ENCODE measurements at places on chromosomes 1 and 21.

DNA sequence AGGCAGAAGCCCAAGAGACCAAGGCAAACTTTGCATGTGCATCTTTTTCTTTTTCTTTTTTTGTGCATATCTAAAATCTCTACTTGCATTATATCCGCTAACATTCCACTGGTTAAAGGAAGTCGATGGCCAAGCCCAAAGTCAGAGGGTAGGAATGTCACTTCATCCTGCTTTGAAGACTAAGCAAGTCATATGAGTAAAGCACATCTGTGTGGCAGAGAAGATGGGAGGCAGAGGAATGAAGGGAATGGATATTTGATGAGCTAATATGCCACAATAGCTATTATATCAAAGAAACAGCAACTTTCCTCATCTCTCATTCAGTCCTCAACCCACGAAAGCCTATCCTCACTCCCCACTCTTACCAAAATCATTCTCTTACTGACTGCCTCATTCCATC, 59.3 kb downstream of the RNF220 start:
- DNase-seq: no peak

GRCh38 chr1:153659656-153660055, 1.2 kb downstream of the SNAPIN start:
- DNase-seq: no peak

DNA sequence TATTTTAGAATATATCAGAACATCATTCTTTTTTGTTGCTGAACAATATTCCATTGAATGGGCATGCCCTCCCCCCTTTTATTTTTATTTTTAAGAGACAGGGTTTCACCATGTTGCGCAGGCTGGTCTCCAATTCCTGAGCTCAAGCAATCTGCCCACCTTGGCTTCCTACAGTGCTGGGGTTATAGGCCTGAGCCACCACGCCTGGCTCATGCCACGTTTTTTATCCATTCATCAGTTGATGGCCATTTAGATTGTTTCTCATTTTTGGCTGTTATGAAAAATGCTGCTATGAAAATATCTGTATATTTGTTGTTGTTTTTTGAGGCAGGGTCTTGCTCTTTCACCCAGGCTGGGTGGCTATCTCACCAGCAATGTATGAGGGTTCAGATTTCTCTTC, 19.8 kb downstream of the SPEN start:
- no peak for DNase-seq

GRCh38 chr21:38297194-38297631, 40.4 kb downstream of the KCNJ15 start:
- DNase-seq: no peak

GRCh38 chr1:47187231-47187925, 2.5 kb downstream of the PDZK1IP1 start:
- no peak for DNase-seq

DNA sequence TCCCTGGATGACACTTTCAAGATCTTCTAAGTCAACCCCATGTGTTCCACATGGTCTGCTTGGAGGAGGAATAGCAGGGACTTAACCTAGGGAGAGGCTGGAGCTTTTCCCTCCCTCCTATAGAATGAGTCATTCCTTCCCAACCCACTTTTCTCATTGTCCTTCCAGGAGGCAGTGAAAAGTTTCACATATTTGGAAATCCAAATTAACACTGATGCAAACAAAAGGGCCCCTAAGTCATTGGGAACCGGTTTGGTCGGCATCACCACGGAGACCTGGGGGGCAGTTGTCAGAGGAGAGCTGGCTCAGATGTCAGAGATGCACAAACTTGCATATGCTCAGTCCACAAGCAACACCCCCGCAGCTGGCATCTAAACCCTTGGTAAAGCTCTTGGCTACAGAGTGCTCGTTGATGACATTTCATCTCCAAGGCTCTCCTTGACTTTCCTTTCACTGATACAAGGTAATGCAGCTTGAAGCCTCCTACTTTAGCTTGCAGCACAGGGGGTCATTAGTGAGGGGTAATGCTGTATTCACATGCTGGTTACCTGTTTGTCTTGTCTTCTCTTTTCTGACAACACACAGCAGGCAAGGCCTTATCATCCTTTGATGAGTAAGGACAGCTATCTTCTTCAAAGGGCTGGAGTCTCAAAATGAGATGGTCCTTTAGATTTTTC, 12.3 kb upstream of the LRRC8D start:
- DNase-seq: no peak

DNA sequence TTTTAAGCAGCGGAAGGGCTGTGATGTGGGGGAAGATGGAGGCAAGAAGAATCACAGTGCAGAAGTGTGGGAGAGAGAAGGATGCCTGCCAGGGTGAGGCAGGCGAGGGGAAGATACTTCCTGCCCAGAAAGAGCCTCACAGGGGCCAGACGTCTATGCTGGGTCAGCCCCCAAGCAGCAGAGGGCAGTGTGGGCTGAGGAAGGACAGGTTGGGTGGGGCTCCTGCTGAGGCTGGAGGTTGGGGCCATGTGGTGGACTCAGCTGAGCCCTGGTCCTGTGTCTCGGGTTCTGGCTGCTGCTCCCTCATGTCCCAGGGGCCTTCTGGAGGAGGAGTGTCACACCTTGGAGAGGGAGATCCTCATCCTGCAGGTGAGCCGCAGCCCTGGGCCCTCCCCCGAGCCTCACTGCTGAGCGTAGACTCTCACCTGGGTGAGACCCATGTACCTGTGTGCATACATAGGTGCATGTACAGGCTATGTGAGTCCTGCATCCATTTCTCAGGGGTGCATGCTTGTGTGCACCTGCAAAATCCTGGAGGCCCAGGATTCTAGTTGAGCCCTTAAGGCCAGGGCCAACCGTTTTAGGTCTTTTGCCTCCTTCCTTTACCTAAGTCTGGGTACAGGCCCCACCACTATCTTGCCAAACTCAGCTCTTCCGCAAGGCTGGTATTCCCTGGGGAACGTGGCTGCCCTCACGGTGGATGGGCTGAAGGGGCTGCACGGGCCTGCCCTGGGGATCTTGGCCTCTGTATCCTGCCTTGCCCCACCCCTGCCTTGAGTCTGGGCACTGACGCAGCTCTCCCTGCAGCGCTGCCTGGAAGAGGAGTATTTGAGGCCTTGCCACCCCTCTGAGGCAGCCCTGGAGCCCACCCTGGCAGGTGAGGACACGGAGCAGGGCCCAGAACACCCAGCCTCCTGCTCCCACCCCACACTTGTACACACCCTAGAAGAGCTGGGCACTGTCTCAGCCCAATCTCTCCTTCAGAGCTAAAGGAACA, 3.7 kb downstream of the CCDC24 start:
- no peak for DNase-seq

GRCh38 chr1:51908499-51908898, 30.0 kb upstream of the NRDC start:
- DNase-seq: no peak

DNA sequence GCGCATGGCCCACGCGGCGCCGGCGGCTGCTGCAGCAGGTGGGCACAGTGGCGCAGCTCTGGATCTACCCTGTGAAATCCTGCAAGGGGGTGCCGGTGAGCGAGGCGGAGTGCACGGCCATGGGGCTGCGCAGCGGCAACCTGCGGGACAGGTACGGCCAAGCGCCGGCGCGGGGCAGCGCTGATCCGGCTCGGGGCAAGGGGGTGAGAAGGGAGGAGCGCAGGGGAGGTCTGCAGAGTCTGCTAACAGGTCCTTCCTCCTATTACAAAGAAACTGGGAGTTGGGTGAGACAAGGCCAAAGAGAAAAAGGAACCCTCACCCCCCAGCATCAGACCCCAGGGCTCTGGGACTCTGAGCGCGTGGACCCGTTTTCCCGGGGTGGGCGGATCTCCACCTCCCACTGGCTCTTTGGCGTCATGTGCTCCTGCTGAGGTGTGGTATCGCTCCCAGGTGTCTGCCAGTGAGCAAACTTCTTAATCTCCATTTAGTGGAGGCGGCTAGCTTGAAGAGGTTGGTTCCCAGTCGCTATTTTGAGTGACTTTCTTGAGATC, 431 bp downstream of the MTARC1 start:
- no peak for DNase-seq

GRCh38 chr21:26057477-26058170, 112.9 kb downstream of the APP start:
- DNase-seq: no peak

GRCh38 chr21:32348604-32349332, 44.0 kb downstream of the URB1 start:
- no peak for DNase-seq

- no peak for DNase-seq
Measured at GRCh38 chr1:84508510-84508909, 2.1 kb upstream of the GNG5 start.

GRCh38 chr1:53485478-53486394, 26.5 kb downstream of the DMRTB1 start:
- peak; percentile 61 for DNase-seq

GRCh38 chr1:204704794-204705492, 19.4 kb upstream of the LRRN2 start:
- DNase-seq: no peak

DNA sequence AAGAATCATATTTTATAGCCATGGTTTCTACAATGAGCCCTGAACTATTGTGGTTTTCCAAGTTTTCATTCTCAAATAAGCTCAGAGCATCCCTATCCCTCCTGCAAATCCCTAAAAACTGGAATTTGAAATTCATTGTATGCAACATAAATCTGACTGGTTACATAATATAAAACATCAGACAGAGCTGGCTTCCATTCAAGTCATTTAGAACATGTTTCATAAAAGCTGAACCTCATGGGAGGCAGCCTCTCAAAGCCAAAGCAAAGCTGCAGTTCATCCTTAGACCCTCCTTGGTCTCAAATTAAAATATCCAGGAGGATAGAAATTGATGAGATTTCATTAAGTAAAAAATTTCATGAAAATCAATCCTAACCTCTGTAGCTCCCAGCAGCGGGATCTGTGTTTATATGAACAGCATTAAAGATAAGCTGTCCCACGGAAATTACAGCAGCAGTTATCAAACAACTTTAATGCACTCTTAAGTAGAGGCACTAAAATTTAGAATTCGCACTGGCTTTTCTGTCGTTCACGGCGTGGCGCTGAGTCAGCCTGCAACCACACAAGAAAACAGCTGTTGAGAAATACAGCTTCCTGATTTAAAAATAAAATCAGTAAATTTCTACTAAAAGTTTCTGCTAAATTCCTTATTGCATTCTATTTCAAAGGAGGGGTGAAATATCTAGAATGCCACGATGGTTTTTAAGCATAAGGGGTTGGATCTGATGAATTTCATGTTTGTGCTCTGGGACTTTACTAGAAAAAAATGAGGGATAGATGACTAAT, 99.9 kb upstream of the TIAM1 start:
- DNase-seq: no peak

DNA sequence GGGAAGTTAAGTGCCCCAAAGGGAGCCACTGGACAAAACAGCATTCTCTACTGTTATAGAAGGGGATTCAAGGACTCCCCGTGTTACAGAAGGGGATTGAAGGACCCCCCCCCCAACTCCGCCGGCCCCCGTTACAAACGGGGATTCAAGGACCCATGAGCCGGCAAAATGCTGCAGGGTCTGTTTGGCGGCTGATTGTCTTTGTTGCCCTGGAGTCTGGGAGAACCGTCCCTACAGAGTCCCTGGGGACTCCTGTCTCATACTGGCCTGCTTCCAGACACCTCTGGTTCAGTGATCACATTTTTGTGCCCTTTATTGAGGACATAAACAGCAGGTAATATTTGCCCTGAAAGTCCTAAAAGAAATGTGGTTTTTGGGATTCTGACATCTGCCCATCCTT, 96.4 kb downstream of the SYF2 start:
- no peak for DNase-seq

DNA sequence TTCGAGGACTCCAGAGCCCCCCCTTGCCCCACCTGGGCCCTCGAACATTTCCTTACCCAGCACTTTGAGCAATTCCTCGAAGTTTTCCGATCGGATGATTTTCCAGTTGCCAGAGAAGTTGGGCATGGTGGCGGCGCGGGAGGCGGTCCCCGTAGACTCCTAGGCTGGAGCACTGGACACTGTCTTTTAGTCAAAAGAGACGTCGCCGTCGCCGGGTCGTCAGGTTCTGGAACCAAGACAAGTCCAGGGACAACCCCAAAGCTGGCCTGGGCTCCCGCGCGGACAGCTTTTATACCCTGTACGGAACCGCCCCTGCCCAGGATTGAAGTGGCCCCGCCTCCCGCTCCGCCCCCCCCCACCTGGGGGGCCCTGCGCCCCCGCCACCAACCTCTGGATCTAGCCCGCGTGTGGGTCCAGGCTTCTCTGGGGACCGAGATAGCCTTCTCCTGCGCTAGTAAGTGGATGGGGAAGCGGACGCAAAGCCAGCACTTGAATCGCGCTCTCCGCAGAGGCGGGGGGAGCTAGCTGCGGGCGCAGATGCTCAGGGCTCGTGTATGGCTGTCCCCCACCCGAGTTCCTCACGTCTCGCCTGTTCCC, at the start of gene CRABP2:
CRABP2 (minus strand) TSS at position 263 of the 597 bp plus-strand sequence; CDS start at position 126, 137 bp downstream.
- no peak for DNase-seq

- no peak for DNase-seq
Measured at GRCh38 chr1:94095112-94095637, 25.8 kb downstream of the ABCA4 start.

- peak; percentile 59 for DNase-seq
Measured at GRCh38 chr1:23691499-23692307, at the start of gene RPL11. Gene RPL11 (plus strand): TSS chr1:23691806. CDS start chr1:23691824, 18 bp downstream.
